NCI-H2171 (cell line): ENCODE measurements at places on chromosomes 5 and 9.
A peak's percentile ranks its signal among the peaks of the same experiment; 100 is the strongest.

- DNase-seq: no peak
These were observed 116.8 kb downstream of the BOD1 start for GRCh38 chr5:173499471-173500212.

- no peak for DNase-seq
These were observed 50.5 kb downstream of the PALM2AKAP2 start for GRCh38 chr9:109830545-109830944.

GRCh38 chr9:92612292-92612691 lies 57.6 kb downstream of the IPPK start:
- DNase-seq: no peak

DNA sequence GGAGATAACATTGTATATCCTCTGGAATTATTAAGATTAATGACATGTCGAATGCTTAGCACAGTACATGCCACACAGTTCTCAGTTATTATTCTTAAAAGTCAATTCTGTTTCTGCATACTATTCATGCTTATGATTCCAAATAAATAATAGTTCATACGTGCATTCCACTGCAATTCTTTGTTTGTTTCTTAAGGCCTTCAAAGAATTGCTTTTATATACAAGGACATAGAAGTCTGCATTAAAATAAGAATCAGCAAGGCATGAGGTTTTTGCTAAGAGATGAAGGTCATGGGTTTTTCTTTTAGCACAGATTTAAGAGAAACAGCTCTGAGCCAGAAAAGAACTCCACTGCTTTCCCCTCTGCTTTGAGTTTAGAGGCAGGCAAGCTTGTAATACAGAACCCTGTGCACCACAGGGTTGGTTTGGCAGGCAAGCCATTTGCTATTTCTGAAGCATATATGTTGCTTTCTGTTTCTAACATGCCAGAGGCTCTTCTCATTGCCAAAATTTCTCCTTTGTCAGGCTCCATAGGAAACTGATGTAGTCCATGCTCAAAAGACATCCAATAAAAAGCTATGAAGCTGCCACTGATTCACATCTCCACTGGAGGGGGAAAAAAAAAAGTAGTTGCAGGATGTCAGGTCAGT lies 420.6 kb upstream of the TYRP1 start:
- no peak for DNase-seq

GRCh38 chr9:6106711-6107339 lies 91.4 kb upstream of the RANBP6 start:
- DNase-seq: no peak

GRCh38 chr9:92770360-92770995 lies 5.8 kb upstream of the BICD2 start:
- peak; percentile 96 for DNase-seq

- DNase-seq: no peak
These were observed 99.0 kb upstream of the SSBP2 start for GRCh38 chr5:81849770-81850367.

- no peak for DNase-seq
These were observed 21.8 kb downstream of the AQP7 start for GRCh38 chr9:33380390-33381094.

DNA sequence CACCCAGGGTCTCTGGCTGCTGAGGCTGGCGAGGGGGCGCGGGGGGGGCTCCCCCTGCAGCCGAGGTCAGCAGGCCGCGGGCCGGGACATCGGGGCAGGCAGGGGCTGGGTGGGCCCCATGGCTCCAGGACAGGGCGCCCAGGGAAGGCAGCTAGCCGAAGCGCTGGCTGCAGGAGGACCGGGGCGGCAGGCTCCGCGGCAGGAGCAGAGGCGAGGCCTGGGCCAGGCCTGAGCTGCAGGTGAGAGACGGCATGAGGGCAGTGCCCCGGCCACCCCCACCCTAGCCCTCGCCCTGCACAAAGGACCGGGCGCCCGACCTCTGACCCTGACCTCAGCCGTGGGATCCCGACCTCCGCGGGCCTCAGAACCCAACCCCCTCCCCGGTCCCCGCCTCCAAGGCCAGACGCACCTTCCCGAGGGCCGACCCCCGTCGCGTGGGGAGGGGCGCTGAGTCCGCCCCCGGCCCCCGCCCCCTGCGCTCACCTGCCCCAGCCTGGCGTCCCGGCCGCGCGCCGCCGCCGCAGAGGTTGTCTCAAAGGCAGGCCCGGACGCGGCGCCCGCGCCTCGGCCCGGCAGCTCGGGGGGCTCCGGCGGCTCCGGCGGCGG lies 431 bp downstream of the RNF208 start:
- peak; percentile 48 for DNase-seq

DNA sequence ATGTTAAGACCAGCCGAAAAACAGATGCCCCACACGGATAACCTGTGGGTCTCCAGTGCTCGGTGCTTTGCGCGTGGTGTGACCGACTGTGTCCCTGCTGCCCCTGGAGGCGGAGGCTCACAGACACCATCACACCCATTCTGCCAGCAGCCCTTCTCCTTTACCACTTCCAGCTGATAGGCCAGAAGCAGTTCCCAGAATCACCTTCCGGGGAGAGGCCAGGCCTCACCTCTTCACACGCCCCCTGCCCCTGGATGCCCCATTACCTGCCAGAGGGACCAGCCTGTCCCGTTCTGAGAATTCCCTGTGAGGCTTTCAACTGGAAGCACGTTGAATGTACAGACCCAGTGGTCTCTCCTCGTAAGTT lies 21.6 kb upstream of the LRRC14B start:
- no peak for DNase-seq

DNA sequence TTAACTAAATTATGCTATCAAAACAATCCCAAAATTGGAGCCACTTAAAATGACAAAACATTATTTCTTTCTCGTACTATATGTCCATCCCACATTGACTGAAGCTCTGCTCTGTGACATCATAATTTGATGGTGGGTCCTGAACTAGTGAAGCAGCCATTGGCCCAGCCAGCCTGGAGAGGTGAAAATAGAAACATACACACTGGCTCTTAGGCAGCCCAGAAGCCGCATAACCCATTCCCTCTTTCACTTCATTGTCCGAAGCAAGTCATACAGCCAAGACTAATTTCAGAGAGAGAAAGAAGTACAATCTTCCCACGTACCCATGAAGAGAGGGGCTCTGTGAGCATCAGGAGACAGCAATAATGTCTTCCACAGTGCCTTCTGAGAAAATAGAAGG lies 342.5 kb downstream of the NFIB start:
- DNase-seq: no peak

DNA sequence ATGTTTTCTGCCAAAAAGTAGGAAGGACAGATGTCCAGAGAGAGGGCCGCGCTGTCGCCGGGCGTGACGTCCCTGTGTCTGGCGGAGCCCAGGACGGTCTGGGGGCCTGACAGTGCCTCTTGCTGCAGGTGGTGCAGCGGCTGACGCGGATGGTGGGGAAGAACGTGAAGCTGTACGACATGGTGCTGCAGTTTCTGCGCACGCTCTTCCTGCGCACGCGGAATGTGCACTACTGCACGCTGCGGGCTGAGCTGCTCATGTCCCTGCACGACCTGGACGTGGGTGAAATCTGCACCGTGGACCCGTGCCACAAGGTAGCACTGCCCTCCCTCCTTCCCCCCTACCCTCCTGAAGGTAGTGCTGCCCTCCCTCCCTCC lies 7.8 kb downstream of the NELFB start:
- DNase-seq: no peak

DNA sequence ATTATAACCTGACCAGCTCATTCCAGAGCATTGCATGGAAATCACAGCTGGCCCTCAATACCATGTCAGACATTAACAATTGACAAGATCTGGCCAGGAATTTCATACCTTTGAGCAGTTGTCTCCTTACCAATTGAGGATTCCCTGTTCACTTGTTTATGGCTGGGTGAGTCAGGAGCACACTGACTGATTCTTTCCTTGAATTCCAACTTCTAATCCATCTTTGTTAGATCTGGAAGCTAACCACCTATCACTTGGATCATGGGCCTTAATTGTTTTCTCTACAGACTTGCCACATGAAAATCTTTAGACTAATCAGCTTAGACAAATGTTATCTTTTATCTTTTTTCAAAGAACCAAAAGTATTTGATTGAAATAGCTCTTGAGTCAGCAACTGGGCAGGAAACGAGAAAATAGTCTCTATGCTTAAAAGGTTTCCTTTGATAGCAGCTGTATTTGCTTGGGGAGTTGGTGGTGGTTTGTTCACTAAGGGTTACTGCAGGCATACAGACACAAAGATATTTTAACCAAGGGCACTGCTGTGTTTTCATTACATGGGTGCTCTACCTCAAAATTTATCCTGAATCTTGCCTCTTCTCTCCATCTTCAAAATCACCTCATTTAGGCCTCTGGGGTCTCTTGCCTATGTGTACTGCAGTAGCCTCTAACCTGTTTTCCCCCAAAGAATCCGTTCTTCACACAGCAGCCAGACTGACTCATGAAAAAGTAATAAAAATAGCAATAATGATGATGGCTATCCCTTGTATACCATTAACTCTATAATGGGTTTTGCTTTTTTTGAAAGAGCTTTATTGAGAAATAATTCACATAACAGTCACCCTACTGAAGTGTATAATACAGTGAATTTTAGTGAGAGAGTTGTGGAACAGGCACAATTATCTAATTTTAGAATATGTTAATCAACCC lies 197.0 kb upstream of the NMUR2 start:
- no peak for DNase-seq

DNA sequence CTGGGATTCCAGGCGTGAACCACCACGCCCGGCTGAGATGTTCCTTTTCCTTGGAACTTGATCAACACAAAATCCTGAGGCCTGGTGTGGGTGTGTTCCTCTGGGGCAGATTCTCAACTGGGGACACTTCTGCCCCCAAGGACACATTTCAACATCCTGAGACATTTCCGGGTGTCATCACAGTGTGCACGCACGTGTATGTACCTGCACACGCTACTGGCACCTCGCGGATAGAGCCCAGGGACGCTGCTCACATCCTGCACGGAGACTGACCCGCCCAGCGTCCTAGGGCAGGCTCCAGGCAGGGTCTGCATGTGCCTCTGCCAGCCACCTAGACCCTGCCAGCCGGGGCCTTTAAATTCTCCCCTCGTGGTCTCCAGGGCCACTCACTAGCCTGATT lies 8.0 kb downstream of the SAPCD2 start:
- DNase-seq: no peak

DNA sequence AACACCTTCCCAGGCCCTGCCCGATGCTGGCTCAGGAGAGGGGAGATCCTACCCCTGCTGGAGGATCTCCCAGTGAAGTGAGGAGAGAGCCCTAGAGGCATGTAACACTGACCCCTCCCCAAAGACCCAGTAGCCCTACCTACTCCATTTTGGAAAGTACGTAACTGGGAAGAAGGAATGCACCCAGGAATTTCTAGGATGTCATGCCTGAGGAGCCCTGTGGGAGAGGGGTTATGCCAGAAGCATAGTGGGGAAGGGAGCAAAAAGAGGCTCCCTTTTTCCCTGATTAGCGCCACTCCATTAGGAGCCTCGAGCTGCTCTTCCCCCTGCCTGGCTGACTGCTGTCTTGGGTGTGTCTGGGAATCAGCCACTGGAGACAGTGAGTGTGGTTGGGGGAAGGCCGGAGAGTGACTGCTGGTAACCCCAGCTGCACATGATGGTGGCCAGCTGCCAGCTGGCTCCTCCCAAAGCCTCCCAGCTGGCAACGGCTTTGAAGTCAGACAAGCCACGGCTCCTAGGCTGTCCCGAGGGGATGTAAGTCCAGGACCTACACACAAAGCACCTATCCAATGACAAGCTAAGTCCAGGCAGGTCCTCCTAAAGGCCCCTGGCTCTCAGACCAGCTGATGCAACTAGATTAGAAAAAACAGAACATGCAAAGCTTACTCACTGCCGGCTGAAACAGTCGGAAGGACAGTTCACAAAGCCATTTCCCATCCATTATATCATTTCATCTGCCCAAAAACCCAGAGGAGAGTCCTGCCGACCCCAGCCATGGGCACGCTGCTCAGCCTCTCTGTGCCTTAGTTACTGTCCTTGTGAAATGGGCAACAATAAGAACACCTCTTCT lies 136.5 kb upstream of the ABCA1 start:
- peak; percentile 89 for DNase-seq

- DNase-seq: no peak
These were observed 13.9 kb upstream of the RARS1 start for GRCh38 chr5:168472329-168472728.

DNA sequence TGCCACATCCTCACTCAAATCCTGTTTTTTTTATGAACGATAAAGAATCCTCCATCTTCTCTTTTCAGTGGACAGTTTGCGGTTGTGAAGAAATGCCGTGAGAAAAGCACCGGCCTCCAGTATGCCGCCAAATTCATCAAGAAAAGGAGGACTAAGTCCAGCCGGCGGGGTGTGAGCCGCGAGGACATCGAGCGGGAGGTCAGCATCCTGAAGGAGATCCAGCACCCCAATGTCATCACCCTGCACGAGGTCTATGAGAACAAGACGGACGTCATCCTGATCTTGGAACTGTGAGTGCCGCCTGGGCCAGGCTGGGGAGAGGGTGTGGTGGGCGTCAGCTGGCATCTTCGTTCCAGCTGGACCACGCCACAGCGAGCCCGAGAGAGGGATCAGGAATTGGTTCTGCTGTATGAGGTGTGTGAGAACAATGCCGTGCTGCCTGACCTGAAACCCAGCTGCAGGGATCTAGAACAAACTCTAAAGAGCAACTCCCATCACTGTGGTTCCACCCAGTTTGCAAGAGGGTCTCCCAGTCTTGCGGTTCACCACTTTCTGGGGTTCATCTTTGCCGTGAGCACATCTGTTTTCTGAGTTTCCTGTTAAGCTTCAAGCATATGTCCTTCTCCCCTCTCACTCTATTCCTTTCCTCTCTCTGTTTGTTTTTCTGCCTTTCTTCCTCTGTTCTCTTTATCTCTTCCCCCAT lies 107.4 kb downstream of the DAPK1 start:
- no peak for DNase-seq

GRCh38 chr5:82748688-82749460 lies 328.3 kb downstream of the TMEM167A start:
- no peak for DNase-seq

DNA sequence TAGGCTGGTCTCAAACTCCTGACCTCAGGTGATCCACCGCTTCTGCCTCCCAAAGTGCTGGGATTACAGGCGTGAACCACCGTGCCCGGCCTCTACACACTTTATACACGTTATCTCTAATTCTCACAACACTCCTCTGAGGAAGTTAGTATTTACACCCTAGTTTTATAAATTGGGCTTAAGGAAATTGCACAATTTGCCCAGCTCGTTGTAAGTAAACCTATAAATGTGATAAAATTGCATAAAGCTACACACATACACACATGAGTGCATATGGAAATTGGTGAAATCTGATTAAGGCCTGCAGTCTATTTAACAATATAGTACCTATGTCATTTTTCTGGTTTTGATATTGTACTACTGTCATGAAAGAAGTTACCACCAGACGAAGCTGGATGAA lies 4.4 kb upstream of the SLC4A9 start:
- no peak for DNase-seq

- DNase-seq: no peak
These were observed 88.1 kb downstream of the S1PR3 start for GRCh38 chr9:89079391-89079790.
